ENCODE measurements at places on chromosomes 13 and 19.

- DNase-seq: peak; percentile 80
Measured at GRCh38 chr13:99086267-99087097, 108.6 kb upstream of the DOCK9 start.

DNA sequence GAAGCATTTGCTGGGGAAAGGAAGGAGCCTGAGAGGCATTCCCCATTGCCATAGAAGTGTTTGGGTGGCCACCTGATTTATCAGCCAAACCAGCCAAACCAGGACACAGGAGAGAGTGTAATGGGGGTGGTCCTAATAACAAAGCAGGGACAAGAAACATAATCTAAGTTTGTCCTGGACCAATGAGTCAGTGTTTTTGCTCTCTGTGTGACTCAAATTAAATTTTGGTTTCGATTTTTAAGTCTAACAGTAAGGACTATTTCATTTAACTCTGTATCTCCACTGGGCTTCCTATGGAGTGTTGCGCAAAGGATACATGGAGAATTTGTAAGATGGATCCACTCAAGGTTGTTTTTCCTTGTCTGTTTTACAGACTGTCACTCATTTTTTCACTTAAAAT is 19.5 kb upstream of the TRPC4 start:
- no peak for DNase-seq

DNA sequence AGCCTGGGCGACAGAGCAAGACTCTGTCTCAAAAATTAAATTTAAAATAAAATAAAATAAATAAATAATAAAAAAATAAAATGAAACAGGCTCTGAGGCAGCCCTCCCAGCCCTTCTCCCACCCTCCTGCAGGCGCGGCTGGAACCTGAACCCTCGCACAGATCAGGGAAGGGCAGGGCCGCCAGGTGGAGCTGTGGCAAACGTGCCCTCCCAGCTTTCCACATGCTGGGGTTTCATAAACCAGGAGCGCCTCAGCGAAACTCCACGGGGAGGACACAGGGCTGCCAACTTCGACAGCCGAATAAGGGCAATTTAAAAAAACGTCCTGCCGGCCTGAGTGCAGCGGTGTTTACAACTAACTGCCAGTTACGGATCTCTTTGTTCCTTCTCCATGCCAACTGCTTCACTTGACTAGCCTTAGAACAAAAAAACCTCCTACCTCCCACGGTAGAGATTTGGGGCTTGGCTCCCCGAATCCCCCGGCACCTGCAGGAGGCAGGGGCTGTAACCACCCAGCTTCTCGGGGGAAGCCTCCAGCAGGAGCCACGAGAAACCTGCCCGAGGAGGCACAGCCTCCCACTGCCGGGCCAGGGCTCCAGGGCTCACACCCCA is 15.9 kb downstream of the ZNF787 start:
- DNase-seq: peak; percentile 78

DNA sequence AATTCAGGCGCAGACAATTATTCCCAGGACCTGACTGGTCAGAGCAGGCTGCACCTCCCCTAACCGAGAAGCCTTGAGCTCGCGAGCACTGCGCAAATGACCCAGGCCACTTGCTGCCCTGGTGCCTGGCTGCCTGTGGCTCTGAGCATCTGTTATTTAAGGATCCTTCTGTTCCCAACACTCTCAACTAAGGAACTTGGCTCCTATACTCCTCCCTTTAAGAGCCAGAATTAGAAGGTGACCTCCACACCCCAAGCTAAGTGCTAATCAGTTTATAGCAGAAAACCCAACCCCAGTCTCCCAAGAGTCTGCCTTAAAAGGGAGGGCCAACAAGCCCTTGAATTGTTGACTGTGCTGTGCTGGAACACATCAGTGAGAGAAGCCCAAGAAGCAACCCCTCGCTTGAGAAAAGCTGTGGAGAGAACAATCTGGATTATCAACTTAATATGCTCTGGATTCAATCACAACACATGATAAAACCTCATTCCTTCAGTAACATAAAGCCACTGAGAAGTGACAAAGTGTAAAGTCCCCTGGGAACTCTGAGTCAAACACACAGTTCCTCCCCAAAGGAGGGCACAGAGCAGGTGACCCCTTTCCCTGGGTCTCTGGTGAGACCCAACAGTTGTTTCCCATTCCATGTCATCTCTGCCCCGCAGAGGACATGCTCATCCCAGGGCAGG is 14.6 kb downstream of the AKAP8L start:
- no peak for DNase-seq

GRCh38 chr13:35675651-35676050 is 199.2 kb upstream of the MAB21L1 start:
- no peak for DNase-seq

- no peak for DNase-seq
Measured at GRCh38 chr13:81639984-81640582, 1299.2 kb upstream of the SPRY2 start.

DNA sequence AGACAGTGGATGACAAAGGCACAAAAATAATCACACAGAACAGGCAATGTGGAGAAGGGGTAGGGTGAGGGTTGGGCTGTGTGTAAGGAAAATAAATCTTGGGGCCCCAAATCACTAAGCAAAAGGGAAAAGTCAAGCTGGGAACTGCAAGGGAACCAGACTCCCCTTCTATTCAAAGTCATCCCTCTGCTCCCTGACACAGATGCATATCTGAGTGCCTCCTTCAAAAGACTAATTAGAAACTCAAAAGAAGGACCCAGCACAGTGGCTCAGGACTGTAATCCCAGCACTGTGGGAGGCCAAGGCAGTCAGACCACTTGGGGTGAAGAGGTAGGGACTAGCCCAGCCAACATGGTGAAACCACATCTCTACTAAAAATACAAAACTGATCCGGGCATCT is 18.3 kb downstream of the ZNF611 start:
- DNase-seq: no peak

DNA sequence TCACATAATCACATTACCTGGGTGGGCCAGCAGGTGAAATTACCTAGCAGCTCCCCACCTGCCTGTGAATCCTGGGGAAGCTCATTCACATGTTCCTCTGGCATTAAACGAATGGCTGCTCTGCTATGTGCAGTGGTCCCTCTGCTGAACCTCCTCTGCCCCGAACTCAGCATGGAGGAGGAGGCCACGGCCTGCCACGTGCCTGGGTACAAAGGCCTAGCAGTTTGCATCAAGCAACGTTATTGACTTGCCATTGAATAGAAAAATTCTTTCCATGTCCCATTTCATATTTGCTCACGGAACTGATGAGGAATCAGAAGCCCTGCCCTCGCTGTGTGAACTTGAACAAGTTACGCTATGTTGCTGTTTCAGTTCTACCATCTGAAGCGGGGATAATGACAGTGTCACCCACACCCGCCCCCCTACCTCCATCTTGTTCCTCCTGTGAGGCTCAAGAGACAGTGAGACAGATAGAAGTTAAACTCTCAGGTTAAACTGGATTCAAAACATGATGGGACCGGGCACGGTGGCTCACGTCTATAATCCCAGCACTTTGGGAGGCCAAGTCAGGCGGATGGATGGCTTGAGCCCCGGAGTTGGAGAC is 25.3 kb downstream of the SLC7A1 start:
- no peak for DNase-seq

- DNase-seq: no peak
Measured at GRCh38 chr19:33505148-33505547, 16.4 kb downstream of the PEPD start.

DNA sequence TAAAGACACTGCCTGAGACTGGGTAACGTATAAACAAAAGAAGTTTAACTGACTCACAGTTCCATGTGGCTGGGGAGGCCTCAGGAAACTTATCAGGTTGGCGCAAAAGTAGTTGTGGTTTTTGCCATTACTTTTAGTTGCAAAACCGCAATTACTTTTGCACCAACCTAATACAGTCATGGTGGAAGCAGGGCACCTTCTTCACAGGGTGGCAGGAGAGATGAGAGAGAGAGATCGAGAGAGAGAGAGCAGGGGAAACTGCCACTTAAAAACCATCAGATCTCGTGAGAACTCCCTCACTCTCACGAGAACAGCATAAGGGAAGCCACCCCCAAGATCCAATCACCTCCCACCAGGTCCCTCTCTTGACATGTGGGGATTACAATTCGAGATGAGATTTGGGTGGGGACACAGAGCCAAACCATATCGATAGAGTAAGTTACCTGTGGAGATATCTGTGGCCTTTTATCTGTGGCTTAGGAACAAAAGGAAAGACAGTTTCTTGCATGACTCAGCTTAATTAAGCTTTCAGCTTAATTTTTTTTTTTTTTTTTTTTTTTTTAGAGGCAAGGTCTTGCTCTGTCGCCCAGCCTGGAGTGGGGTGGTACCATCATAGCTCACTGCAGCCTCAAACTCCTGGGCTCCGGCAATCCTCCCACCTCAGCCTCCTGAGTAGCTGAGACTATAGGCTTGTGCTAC is 7.6 kb upstream of the CABP5 start:
- no peak for DNase-seq

GRCh38 chr13:48579165-48579918 is 46.5 kb upstream of the RCBTB2 start:
- DNase-seq: no peak

DNA sequence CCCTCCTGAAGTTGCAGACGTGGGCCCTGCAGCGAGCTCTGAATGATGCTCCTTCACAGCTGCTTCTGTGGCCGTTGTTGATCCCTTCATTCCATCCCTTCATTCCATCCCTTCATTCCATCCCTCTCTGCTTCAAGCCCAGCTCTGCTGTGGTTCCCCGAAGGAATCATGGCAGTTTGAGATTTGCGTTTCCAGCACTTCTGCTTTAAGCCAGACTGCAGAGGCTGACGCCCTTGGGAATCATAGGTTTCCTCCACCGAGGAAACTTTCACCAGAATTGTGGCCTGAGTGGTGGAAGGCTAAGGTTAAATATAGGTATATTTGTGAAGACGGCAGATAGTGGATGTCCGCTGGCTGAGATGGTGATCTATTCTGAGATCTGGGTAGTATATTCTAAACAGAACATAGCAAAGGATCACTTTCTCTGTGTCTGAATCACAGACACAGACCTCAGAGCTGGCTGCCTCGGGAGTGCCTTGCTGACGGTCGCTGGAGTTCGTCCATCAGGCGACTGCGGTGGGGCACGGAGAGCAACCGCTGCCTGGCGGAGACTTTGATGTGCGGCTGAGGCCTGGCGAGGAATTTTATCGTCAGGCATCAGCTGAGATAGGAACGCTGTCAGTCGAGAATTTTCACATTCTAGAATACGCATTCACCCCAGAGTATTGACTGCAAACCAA is 42.8 kb upstream of the DCUN1D2 start:
- peak; percentile 53 for DNase-seq

- no peak for DNase-seq
Measured at GRCh38 chr19:44113784-44114390, 688 bp downstream of the ZNF225 start.

- no peak for DNase-seq
Measured at GRCh38 chr19:52749780-52750179, 14.9 kb upstream of the ZNF611 start.

- peak; percentile 62 for DNase-seq
Measured at GRCh38 chr19:4976401-4977298, 7.7 kb downstream of the KDM4B start.

DNA sequence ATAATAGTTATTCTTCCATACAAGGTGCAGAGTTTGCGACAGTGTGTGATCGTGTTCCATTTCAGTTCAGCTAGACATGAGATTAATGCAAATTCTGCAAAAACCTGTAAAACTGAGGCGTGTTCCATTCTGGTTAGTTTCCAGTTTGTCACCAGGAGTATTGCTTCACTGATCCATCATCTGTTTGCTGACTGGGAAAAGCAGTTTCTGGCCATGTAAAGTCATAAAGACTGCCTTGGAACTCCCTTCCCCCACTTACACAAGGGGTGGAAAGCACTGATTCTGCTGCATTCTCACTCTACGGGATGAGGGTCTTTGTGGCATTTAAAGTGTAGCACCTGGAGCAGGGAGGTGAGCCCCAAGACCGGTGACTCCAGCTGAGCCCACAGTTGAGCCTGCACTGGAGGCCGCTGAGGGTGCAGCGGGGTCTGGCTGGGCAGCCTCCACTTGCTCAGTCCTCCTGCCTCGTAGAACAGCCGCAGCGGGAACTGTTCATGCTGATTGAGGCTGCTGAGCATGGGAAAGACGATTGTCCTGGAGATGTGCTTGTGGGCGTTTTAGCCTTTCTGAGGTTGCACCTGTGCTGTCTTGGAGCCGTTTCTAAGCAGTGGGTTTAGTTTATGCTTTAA is 2.0 kb downstream of the ZNF57 start:
- no peak for DNase-seq

GRCh38 chr13:25732111-25732865 is 319.5 kb downstream of the SHISA2 start:
- no peak for DNase-seq

GRCh38 chr19:955803-956765 is 28.1 kb upstream of the WDR18 start:
- DNase-seq: peak; percentile 82

DNA sequence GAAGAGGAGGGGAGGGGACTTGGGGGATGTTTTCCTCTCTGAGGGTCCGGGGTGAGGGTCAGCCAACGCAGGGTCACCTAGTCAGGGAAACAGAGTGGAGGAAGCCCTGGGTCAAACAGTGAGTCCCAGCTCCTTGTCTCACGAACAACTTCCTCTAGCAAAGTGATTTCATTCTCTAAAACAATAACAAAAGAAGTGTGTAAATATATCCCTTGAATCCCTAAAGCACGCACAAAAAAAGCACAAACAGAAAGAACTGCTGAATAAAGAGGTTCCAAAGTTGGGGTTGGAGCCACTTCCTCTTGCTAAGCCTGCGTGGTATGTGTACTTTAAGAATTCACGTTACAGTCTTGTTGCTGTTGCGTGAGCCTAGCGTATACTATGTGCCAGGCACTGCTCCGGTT is 1.5 kb upstream of the C5AR2 start:
- peak; percentile 1 for DNase-seq

GRCh38 chr13:29539856-29540255 is 55.6 kb downstream of the SLC7A1 start:
- no peak for DNase-seq

DNA sequence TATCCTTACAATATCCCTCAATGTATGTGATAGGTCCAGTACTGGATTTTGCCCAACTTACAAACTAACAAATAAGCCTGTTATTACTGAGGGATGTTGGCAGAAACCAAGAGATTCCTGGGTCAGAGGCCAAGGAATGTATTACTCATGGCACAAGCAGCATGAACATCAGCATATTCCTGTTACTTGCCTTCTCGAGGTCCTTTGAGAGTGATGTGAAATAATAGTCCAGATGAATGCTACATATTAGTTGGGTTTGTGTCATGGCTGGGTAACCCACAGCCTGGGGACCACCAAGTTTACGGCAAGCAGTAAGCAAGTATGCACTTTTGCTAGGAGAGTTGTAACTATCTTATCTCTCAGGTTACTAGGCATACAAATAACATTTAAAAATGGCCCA is 384.5 kb upstream of the GPC6 start:
- no peak for DNase-seq

DNA sequence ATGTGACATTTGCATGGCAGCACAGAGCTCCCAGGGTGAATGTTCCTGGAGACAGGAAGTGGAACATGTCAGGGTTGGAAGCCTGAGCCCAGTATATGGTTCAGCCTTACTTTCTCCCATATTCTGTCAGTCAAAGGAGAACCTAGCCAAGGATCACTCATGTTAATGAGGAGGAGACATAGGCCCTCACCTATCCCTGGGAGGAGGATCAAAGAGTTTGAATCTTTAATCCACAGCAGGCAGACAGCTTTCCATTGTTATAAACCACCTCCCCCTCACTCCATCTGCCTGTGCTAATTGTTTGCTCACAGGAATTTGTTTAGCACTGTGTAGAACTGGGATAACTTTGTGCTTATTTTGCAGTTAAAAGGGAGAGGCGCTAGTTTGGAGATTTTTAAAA is 1069.1 kb downstream of the EFNB2 start:
- DNase-seq: no peak

GRCh38 chr19:53644061-53644816 is 12.4 kb downstream of the DPRX start:
- no peak for DNase-seq

- no peak for DNase-seq
Measured at GRCh38 chr19:46251416-46251815, 21.9 kb downstream of the IGFL1 start.

GRCh38 chr13:99486996-99487395 is 14.3 kb upstream of the TM9SF2 start:
- no peak for DNase-seq
